Effector memory CD4-positive, alpha-beta T cell (primary cell): ENCODE measurements at places on chromosomes 7 and 10.

- DNase-seq = no peak
Observed at GRCh38 chr7:148665221-148665620, 33.5 kb upstream of the CUL1 start.

- DNase-seq = no peak
Observed at GRCh38 chr10:112244197-112244596, 39.0 kb upstream of the TECTB start.

- no peak for DNase-seq
Observed at GRCh38 chr10:112988839-112989406, 38.9 kb downstream of the TCF7L2 start.

DNA sequence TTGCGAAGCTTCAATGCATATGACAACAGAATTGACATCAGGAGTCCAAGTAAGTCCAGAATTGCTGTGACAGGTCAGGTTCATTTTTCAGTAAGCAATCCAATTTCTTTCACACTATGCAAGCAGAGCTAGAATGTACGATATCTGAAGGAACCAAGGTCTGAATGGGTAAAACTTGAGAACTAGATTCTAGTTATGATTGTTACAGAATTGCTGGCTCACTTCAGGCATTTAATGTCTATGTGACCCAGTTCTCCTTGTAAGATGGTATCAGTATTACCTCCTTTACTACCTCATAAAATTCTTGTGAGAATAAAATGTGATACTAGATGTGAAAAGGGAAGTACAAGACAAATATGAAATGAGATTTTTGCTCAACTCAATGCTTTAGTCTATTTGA is 159.6 kb downstream of the GPR158 start:
- no peak for DNase-seq

DNA sequence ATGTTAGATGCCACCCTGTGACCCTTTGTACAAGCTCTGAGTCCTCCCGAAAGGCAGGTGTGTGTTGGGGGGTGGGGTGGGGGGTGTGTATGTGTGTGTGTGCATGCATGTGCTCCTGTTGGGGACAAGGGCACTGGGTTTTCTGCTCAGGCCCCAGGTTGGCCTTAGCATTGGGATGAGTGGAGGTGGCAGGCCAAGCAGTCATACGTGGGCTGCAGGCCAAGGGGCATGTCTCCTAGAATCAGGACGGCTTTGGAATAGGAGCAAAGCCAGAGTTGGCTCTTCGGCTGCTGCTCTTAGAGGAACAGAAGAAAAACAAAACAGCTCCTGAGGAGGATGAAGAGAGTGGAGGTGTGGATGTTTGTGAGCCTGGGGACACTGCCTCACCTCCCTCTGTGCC is 26.0 kb downstream of the HSPA12A start:
- DNase-seq = no peak

GRCh38 chr7:26011039-26011696 is 140.8 kb upstream of the NFE2L3 start:
- DNase-seq = no peak

GRCh38 chr7:66529883-66530610 is 98.6 kb upstream of the KCTD7 start:
- DNase-seq = no peak

GRCh38 chr7:139993592-139993991 is 69.2 kb downstream of the PARP12 start:
- DNase-seq = no peak

DNA sequence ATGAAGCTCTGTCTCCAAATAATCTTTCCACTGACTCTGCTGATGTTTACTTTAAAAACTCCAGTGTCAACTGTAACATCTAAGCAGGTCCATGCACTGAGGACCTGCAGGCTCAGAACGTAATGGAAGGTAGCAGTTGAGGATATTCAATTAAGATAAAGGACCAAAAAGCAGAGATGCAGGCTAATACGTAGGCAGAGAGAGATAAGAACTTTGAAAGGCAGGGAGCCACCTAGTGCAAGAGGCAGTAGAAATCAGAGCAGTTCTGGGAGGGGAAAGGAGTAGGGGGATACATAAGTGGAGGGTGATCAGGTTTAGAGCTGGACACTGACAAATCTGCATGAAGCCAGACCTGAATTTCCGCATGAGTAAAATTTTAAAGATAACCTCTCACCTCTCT is 114.5 kb upstream of the POM121L12 start:
- no peak for DNase-seq

DNA sequence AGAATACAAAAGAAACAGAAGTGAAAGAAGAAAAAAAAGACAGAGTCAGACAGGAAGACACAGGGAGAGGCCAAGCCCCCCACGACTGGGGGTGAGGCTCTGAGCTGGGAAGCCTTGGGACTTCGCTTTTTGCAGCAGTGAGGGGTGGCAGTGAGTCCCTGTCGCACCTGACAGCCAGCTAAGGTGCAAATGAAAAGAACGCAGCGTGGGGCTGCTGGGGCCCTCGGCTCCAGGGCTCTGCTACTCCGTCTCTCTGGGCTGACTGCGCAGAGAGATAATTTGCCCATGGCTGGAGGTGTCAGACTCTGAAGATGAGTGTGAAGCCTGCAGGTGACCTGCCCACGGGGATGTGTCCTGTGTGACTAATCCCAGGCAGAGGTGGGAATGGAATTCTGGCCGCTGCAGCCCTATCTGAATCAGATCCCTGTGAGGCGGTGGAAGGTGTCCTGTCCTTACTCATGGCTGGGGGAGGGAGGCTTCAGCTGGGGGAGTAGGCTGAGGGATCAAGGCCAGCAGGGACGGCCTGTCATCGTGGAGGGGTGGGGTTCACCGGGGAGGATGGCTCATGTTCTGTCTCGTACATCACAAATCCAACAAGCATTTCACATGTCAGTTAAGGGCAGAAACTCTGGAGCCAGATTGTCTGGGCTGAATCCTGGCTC is 96.4 kb downstream of the SLIT1 start:
- DNase-seq = no peak

DNA sequence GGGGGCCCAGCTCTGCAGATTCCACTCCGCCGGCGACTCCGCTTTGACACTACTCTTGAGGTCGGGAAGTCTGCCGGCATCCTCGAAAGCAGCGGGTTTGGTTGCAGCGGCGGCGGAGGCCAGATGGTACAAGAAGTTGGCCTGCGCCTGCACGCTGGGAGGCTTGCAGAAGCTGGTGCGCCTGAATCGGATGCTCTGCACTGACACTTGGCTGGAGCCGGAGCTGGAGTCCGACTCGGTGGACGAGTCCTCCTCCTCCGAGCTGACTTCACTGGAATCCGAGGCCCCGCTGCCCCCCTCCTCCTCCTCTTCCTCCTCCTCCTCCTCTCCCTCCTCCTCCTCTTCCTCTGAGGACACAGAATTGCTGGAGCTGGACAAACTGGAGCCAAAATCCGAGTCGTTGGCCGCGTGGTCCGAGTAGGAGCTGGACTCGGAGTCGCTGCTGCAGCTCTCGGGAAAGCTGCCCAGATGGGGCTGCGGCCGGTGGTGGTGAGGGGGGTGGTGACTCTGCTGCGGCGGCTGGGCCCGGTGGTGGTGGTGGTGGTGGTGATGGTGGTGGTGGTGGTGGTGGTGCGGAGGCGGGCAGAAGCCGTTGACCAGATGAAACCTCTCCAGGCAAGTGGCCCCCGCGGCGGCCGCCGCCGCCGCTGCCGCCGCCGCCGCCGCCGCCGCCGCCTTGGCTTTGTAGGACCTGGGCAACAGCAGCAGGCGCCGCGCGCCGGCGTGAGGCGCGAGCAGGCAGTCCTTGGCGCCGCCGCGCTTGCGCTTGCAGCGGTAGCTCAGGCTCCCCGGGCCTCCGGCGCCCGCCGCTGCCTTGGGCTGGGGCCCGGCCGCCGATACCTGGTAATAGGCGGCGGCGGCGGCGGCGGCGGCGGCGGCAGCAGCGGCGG is 9.0 kb downstream of the SKIDA1 start:
- DNase-seq = no peak

DNA sequence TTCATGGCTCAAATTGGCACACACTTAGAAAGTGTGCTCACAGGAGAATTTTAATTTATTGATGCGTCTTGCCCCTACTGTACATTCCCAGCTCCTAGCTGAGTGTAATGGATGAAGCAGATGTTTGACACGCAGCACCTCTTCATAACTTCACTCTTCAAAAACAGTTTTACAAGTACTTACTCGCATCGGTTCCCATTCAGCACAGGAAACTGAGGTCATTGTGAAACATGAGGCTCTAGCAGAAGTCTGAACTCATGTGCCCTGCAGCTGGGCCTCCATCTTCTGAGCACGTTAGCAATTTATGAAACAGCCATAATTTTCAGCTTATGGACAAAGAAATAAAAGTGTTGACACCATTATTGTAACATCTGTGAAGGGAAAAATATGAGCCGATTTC is 558.9 kb upstream of the MGMT start:
- DNase-seq = no peak

- DNase-seq = no peak
Observed at GRCh38 chr7:129146237-129146979, 1.9 kb downstream of the TSPAN33 start.

GRCh38 chr7:32061346-32061745 is 8.9 kb downstream of the PDE1C start:
- DNase-seq = no peak

GRCh38 chr10:23344241-23344841 is at the start of gene C10orf67:
C10orf67 (minus strand) TSS chr10:23344797; CDS start chr10:23344774, 23 bp downstream.
- DNase-seq = no peak

DNA sequence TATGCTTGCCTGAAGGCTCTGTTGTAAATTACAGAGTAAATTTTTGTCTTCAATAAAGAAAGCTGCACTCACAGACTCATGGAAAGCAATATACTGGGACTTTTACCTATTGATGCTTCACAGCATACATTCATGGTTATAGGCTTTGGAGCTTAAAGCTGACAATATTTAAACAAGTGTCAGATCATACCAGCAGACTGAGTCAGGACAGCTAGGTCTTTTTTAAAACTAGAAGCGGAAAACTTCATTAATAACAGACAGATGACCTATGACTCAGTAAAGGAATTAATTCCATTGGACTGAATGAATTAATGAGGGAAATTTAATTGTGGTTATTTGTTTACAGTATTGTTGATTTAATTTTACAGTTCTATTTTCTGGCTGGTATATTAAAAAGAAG is 165.8 kb upstream of the DGKB start:
- no peak for DNase-seq

GRCh38 chr10:51698473-51699063 is 827 bp downstream of the CSTF2T start:
- DNase-seq = no peak

DNA sequence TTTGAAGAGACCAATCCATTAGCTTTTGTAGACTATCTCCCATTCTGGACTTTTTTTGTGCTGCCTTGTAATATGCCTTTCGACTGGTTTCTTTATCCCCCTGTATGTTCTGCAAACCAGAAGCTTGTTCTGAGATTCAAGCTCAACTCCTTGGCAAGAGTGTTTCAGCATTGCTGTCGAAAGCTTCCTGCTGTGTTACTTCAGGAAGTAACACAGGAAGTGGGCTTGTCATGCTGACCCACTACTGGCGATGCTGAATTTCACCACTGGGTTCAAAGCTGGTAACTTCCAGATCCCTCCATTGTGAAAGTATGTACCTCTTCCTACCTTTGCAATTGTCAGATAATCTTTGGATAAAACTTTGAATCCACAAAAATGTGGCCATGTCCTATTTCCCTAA is 57.9 kb upstream of the INSYN2A start:
- DNase-seq = no peak

DNA sequence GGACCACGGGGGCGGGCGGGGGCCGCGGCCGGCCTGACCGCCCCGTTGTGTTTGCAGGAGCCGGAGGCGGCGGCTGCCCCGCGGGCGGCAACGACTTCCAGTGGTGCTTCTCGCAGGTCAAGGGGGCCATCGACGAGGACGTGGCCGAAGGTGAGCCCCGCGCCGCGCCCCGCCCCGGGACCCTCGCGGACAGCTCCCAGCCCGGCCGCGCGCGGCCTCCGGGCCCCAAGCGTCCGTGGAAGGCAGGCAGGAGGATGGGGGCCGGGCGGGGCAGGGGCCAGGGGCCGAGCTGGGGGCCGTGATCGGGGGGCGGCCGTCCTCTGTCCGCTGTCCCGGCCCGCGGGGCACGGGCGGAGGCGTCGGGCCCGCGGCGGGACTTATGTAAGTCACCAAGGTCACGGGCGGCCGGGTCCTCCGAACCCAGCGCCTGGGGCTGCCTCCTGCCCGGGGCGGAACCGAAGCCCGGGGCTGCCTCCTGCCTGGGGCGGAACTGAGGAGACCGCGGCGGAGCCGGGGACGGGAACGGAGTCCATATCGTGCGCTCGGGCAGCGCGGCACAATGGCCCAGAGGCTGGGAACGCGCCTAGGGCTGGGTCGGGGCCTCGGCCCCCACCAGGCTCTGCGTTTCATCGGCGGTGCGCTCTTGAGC is 497 bp downstream of the PPP2R2D start:
- peak; percentile 32 for DNase-seq

DNA sequence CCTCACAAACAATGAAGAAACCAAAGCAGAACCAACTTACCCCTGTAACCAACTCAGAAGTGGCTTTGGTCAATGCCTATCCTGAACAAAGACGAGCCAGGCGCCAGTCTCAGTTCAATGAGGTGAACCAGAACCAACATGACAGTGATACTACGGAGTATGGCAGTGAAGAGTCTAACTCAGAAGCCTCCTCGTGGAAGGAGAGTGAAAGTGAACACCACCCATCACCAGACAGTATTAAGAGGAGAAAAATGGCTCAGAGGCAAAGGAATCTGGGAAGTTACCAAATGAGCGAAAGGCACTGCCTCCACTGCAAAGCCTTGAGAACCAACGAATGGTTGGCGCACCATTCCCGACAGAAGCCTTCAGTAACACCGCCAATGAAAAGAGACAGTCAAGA is 8.4 kb downstream of the SSMEM1 start:
- DNase-seq = no peak

DNA sequence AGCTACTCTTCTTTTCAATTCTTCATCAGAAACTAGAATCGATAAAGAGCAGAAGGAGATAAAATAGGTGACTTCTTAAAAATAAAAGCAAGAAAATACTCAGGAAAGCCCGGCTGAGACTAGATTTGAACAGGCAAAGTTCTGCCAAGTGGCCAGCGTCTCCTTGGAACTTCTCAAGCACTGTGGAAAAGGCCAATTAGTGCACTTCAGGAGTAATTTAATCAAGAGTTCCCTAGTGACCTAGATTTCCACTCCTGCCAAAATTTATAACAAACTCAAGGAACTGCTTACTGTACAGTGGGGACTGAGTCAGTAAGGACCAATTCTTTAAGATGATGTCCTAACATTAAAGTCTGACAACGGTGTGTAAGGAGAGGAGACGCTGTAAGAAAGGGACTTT is 57.3 kb downstream of the CHCHD3 start:
- DNase-seq = no peak

DNA sequence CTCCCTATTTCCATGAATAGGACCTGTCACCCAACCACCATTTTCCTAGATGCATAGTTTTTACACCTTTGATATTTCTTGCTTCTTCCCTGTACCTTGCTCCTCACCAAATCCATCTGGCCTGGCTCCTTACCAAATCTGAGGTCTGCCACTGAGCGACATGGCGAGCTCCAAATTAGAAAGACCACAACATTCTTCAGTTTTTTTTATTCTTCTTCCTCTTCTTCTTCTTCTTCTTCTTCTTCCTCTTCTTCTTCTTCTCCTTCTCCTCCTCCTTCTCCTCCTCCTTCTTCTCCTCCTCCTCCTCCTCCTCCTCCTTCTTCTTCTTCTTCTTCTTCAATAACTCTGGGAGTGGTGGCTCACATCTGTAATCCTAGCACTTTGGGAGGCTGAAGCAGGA is 7.1 kb downstream of the CPED1 start:
- DNase-seq = no peak

- no peak for DNase-seq
Observed at GRCh38 chr10:72316748-72317435, 37.8 kb downstream of the DNAJB12 start.

- DNase-seq = no peak
Observed at GRCh38 chr7:40041456-40041855, 91.4 kb downstream of the CDK13 start.
